ENCODE measurements at places on chromosomes 3 and 15.

DNA sequence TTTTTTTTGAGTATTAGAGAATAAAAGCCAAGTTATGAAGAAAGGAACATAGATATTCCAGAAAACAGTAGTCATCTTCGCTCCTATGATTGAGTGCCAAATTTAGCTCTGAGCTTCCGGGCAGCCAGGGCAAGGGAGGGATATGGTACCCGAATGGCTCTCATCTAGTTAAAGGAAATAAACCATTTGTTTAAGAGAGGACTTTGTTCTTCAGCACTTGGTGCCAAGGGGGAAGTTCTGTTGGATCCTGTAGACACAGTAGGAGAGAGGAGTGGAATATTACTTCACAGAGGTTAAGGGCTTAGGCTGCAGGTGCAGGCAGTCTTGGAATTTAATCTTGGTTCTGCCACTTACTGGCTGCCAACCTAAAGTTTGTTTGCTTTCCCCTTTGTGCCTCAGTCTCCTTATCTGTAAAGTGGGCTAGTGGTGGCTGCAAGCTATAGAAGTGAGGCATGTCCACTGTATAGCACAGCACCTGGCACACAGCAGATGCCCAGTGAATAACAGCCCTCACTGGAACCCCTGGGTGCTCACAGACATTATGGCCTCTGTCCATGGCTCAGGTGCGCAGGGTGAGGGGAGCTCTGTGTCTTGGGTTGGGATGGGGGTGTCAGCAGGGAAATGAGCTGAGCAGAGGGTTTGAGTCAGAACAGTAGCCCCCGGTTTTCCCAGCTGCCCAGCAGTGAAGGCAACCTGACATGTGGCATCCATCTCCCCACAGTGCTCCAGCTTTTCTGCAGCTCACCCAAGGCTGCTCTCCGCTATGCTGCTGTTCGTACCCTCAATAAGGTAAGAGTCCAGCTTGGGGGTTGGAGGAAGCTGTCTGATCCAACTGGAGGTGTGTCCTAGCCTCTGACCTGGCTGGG, 10.4 kb downstream of the COPG1 start:
- no peak for DNase-seq

DNA sequence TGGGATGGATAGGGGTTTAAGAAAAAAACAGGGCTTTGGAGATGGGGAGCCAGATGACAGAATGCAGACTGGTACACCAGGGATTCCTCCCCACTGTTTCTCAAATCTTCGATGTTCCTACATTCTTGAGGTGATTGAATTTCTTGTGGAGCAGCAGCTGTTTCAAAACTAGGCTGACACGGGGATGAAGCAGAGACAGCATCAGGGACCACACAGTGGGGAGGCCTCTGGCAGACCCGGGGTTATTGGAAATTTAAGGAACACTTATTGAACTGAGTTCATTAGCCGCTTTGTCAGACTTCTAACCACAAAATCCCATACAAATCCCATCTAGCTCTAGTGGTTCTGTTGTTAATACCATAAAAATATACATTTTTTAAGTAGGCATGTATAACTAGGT, 621.4 kb upstream of the GBE1 start:
- no peak for DNase-seq

- DNase-seq = no peak
Observed at GRCh38 chr15:70781236-70781635, 17.9 kb upstream of the UACA start.

- DNase-seq = no peak
Observed at GRCh38 chr3:17057321-17057720, 172.6 kb downstream of the PLCL2 start.

DNA sequence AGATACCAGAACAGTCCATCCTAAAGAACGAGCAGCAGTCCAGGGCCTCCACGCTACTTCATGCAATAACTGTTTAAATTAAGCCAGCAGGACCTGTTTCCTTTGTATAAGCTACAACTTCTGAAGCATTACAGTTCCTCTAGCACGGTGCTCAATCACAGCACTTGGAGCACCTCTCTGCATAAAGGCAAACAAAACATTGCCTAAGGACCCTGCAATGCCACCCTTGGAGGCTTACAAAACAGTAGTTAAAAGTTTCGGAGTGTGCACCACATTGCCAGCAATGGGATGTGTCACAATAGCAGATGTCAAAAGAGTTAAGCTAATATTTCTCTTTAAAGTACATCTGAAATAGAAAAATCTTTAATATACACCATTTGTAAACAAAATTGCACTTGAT, 2.6 kb upstream of the VPS39 start:
- DNase-seq = no peak

- no peak for DNase-seq
Observed at GRCh38 chr3:171317171-171317570, 143.0 kb downstream of the TNIK start.

DNA sequence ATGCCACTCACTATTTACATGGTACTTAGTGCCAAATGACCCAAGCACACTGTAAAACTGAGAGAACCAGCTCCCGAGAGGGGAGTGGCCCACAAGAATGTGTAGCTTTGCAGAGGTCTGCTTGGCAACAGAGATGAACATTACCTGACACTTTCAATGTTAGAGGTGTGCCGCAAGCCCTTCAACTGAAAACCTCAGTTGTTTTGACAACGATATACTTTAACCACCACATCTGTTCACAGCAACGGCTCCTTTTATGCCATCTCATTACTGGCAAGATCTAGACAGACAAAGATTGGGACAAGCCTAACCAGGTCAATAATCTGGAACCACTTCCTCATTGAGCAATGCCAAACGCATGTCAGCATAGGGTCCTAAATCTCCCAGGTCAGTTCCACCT, 23.7 kb downstream of the NEK10 start:
- DNase-seq = no peak

DNA sequence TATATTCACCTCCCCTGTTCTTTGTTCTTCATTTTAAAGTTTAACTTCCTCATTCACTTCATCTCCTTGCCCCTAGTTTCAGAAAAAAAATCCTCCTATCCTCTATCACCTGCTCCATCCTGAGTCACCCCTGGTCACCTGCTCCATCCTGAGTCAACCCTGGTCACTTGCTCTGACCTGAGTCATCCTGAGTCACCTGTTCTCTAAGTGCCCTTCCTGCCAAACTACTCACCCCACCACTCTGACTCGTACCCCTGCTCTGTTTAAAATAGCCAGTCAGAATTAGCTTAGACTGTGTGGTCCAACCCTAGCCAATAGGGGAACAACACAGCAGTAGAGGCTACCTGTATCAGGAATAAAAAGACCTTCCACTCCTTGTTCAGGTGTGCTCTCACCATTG, 716.9 kb downstream of the ZBBX start:
- no peak for DNase-seq

DNA sequence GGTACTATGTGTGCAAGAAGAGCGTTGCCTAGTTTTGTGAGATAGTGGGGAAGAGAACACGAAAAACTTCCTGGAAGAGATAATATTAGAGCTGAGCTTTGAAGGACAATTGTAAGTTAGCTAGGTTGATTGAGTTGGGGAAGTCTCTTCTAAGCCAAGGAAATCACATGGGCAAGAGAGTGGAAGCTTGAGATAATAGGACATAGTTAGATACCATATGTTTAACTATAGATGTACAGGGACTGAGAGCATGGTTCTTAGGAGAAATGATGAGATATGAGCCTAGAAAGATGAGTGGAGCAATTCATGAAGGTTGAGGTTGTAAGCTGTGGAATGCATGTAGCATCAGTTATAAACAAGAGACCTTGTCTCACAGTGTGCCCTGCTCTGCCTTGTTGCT, 30.1 kb upstream of the AQP9 start:
- DNase-seq = no peak

Measured in GM12864 (cell line).